RWPE2 (cell line): ENCODE measurements at places on chromosomes 7 and 10.

DNA sequence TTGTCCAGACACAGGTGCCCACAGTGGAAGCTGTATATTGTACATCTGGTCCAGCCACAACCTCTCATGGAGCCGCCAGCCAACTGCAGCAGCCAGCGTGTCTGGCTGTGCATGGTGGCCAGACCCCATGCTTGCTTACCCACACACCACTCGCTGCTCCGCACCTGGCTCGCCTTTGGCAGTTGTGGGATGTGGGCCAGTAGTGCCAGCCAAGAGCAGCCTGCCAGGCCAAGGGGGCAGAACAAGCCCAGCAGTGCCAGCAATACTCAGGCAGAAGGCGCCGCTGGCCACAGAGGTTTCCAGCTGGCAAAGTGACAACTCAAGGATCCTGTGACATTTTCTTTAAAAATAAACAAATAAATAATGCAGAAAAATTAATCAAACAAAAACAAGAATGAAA is 11.7 kb upstream of the TMEM243 start:
- H3K4me1 ChIP-seq: no peaks in the 10 kb centered on the region
- H3K4me3 ChIP-seq: no peak overlapping the region
- DNase-seq: no peak
- no peaks in the 10 kb centered on the region for H3K27me3 ChIP-seq

DNA sequence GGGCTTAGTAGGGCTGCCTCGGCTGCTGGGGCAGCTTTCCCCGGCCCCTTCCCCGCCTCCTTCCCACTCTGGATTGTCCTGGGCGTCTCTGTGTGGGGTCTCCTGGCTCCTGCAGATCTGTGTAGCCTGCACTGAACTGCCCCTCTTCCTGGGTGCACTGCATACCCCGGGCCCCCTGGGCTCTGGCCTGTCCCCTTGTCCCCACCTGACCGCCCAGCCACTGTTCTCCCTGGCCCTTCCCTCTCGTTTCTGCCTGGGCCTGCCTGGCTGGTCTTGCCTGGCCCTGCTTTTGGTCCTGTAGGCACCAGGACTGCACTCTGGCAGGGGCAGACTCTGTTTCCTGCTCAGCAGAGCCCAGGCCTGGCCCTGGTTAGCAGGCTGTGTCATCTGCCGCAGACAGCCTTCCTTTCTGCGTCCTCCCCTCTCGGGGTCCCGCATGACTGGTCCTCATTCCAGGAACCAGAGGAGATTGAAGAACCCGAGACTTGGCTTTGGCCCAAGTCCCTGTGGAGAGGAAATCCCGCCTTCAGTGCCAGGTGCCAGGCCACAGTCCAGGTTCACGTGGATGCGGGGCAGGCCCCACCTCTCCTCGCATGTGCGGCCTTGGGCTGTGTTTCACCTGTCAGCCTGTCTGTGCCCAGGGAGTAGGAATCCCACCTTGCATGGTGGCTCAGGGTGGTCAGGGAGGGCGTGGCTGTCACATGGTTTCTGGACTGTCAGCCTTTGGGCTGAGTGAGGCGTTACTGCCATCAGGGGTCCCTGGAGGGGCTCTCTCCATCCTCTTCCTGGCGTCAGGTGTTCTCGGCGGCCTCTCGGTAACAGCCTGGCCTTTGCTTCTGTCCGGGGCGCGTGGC is 9.2 kb downstream of the INPP5A start:
- DNase-seq: no peak
- no peaks in the 10 kb centered on the region for H3K4me1 ChIP-seq
- H3K27me3 ChIP-seq: no peaks in the 10 kb centered on the region
- H3K36me3 ChIP-seq: no peaks in the 10 kb centered on the region
- no peak overlapping the region for H3K27ac ChIP-seq
- H3K4me3 ChIP-seq: no peak overlapping the region

DNA sequence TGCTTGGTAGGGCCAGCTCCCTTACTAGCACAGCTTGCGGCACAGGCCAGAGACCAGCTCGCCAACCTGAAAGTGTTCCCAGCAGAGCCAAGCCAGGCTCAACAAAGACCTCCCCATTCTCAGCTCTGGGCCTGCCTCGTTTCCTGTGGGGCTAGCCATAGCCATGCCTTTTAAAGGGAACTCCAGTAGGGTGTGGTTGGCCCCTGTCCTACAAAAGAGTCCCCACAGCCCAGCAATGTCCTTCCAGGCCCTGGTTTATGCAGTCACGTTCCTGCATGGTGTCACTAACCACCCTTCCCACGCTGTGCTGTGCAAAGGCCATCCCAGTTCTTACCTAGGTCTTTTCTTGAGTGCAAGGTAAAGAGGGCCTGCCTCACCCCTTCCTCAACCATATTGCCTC is 87.8 kb upstream of the LRRC4 start:
- peaks cover 9% of the 10 kb centered on the region for H3K4me1 ChIP-seq
- H3K27ac ChIP-seq: no peak overlapping the region
- H3K27me3 ChIP-seq: no peaks in the 10 kb centered on the region
- no peak overlapping the region for H3K4me3 ChIP-seq
- no peaks in the 10 kb centered on the region for H3K36me3 ChIP-seq
- DNase-seq: no peak

- peaks cover 8% of the 10 kb centered on the region for H3K4me1 ChIP-seq
- H3K4me3 ChIP-seq: no peak overlapping the region
- H3K27me3 ChIP-seq: no peaks in the 10 kb centered on the region
- no peak for DNase-seq
Measured at GRCh38 chr10:96579133-96579532, 7.7 kb downstream of the TM9SF3 start.

DNA sequence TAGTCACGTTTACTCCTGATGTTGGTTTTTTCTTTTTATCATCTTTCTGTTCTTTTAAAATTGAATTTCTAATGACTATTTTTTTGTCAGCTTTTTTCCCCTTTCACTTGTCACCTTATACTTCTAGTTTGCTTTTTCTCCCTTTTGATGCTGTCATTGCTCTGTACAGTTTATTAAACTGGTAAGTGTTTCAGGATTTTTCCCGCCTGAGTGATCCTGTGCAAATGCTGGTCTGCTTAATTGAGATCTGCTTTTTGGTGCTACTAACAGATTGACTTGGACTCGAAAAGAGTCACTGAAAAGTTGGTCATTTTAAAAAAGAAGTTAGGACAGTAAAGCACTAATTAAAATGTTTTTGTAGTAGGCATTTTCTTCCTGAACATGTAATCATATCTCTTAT is 95.2 kb downstream of the PHTF2 start:
- DNase-seq: no peak
- H3K4me3 ChIP-seq: no peak overlapping the region
- no peaks in the 10 kb centered on the region for H3K27me3 ChIP-seq

DNA sequence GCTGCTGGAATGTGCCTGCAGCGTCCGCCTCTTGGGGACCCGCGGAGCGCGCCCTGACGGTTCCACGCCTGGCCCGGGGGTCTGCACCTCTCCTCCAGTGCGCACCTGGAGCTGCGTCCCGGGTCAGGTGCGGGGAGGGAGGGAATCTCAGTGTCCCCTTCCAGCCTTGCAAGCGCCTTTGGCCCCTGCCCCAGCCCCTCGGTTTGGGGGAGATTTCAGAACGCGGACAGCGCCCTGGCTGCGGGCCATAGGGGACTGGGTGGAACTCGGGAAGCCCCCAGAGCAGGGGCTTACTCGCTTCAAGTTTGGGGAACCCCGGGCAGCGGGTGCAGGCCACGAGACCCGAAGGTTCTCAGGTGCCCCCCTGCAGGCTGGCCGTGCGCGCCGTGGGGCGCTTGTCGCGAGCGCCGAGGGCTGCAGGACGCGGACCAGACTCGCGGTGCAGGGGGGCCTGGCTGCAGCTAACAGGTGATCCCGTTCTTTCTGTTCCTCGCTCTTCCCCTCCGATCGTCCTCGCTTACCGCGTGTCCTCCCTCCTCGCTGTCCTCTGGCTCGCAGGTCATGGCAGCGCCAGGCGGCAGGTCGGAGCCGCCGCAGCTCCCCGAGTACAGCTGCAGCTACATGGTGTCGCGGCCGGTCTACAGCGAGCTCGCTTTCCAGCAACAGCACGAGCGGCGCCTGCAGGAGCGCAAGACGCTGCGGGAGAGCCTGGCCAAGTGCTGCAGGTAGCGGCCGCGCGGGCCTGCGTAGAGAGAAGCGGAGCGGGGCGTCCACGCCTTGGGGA is 645 bp downstream of the SLC26A4 start:
- H3K36me3 ChIP-seq: no peaks in the 10 kb centered on the region
- peaks cover 35% of the 10 kb centered on the region for H3K27me3 ChIP-seq
- peaks cover 3% of the 10 kb centered on the region for H3K4me1 ChIP-seq
- peak overlapping the region; percentile 31 for H3K4me3 ChIP-seq
- DNase-seq: peak; percentile 74

- H3K27me3 ChIP-seq: no peaks in the 10 kb centered on the region
- DNase-seq: no peak
- no peak overlapping the region for H3K4me3 ChIP-seq
- no peak overlapping the region for H3K27ac ChIP-seq
- H3K4me1 ChIP-seq: peaks cover 16% of the 10 kb centered on the region
Measured at GRCh38 chr7:7707806-7708205, 10.6 kb downstream of the RPA3 start.

DNA sequence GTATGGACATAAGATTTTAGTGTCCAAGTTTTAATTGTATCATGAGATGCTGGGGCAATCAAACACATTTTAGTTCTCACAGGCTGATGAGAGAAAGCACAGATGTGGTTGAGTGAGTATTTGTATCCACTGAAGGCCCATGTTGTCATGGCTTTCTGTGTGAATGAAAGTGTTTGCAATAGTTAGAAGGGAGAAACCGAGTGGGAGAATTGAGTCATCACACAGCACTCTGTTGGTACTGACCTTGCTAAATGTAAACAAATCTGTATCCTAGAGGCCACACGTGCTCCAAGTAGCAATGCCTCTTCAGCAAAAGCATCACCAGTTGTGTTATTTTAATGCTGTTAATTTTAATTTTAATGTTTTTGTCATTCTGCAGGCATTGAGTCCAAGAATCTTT is 121.2 kb downstream of the EMX2 start:
- DNase-seq: no peak
- no peak overlapping the region for H3K4me3 ChIP-seq
- H3K36me3 ChIP-seq: no peaks in the 10 kb centered on the region
- H3K27ac ChIP-seq: no peak overlapping the region
- no peaks in the 10 kb centered on the region for H3K27me3 ChIP-seq

GRCh38 chr7:73768641-73769480 is 1.2 kb downstream of the CLDN3 start:
- DNase-seq: no peak
- H3K4me1 ChIP-seq: no peaks in the 10 kb centered on the region
- no peak overlapping the region for H3K27ac ChIP-seq
- H3K36me3 ChIP-seq: no peaks in the 10 kb centered on the region

DNA sequence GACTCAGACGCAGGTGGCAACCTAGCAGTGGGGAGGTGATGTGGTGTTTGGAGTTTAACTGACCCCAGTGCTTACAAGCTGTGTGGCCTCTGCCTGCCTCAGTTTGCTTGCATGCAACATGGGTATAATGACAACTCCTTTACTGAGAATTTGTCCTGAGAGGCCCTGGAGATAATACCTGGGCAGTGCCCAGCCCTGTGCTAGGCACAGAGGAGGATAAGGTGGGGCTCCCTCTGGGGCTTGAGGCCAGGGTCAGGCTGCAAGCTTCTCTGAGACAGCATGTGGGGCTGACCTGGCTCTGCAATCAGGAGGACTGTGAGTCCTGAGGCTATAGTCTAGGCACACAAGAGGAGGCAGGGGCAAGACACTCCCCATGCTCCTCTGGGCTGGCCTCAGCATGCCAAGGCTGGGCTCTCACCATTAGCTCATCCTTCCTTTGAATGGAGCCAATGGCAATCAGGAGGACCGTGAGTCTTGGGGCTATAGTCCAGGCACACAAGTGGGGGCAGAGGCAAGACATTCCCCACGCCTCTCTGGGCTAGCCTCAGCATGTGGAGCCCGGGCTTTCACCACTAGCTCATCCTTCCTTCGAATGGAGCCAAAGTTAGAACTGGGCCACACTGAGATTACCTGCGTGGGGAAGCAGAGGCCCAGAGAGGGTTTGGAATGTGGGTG is 147.9 kb downstream of the RPS24 start:
- no peaks in the 10 kb centered on the region for H3K36me3 ChIP-seq
- no peak overlapping the region for H3K4me3 ChIP-seq
- no peaks in the 10 kb centered on the region for H3K4me1 ChIP-seq
- H3K27me3 ChIP-seq: no peaks in the 10 kb centered on the region

DNA sequence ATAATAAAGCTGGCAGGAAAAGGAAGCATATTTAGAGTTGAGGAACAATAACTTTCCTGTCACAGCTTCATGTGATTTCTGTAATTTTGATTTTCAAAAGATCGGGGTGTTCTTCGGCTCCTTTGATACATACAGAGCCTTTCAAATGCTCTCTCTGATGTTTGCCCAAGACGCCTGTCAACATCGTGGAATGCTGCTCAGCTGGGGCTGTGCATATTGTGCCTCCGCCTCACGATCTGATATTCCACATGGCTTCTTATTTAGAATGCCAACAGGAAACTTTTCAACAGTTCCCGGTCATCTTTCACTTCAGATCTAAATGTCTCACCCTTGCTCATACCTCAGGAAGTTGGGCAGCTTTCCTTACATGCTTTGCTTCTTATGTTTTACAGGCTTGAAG is 7.3 kb downstream of the NPY start:
- no peak for DNase-seq
- no peak overlapping the region for H3K27ac ChIP-seq
- no peaks in the 10 kb centered on the region for H3K4me1 ChIP-seq
- H3K4me3 ChIP-seq: no peak overlapping the region
- H3K27me3 ChIP-seq: peaks cover 32% of the 10 kb centered on the region

GRCh38 chr7:135510592-135511183 is 786 bp upstream of the CNOT4 start:
- DNase-seq: no peak
- no peak overlapping the region for H3K27ac ChIP-seq
- peaks cover 13% of the 10 kb centered on the region for H3K4me1 ChIP-seq
- H3K27me3 ChIP-seq: no peaks in the 10 kb centered on the region

GRCh38 chr10:124315591-124316270 is 103.0 kb downstream of the OAT start:
- H3K27ac ChIP-seq: no peak overlapping the region
- no peak overlapping the region for H3K4me3 ChIP-seq
- DNase-seq: no peak
- H3K27me3 ChIP-seq: no peaks in the 10 kb centered on the region
- H3K36me3 ChIP-seq: no peaks in the 10 kb centered on the region

- DNase-seq: no peak
- H3K4me3 ChIP-seq: no peak overlapping the region
- no peak overlapping the region for H3K27ac ChIP-seq
- no peaks in the 10 kb centered on the region for H3K27me3 ChIP-seq
- H3K4me1 ChIP-seq: peaks cover 10% of the 10 kb centered on the region
- no peaks in the 10 kb centered on the region for H3K36me3 ChIP-seq
Measured at GRCh38 chr10:85926986-85927385, 439.6 kb downstream of the GRID1 start.

GRCh38 chr7:49866910-49867309 is 93.5 kb downstream of the VWC2 start:
- no peak overlapping the region for H3K27ac ChIP-seq
- peaks cover 4% of the 10 kb centered on the region for H3K4me1 ChIP-seq
- H3K36me3 ChIP-seq: no peaks in the 10 kb centered on the region
- no peaks in the 10 kb centered on the region for H3K27me3 ChIP-seq
- no peak for DNase-seq

DNA sequence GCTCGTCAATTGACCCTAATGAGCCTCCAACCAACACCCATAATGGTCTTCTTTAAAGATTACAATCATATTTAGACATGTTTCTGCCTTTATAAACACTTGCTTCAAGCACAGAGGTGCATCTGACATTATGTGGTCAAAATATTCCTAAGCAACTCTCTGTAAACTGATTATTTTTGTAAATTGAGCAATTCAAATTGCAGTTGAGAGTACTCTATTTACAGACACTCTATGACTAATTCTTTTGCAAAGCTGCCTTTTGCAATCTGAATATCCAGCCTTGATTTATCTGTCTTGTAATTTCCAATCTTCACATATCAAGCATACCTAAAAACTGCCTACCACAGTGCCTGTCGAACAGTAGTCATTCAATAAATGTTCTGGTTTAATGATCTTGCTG is 112.0 kb downstream of the PDE1C start:
- peaks cover 19% of the 10 kb centered on the region for H3K4me1 ChIP-seq
- H3K27ac ChIP-seq: no peak overlapping the region
- no peaks in the 10 kb centered on the region for H3K36me3 ChIP-seq
- no peaks in the 10 kb centered on the region for H3K27me3 ChIP-seq
